ENCODE measurements at places on chromosomes 6 and 20. TPM values are rescaled to one million over a fixed set of nuclear protein-coding genes. Genes with fewer than 3 reads are reported as not detected.

DNA sequence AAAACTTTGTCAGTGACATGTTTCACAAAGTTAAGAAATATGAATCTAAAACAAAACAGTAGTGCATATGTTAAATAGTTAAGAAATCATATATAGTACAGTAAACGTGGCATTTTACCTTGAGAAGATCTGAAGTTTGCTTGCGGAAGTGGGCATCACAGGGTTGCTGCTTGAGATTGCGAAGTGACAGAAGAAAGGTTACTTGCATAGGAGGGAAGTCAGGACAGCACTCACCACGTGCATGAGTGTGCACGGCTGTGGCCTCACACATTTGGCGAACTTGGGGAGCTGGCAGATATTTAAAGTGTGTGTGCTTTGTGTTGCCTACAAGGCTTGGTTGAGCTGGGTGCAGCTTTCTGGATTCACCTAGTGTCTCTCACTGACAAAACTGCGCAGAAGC is 431.5 kb upstream of the ARID1B start:
- no peak overlapping the region for H3K4me3 ChIP-seq
- no peaks in the 10 kb centered on the region for H3K36me3 ChIP-seq
- DNase-seq, result no peak
- no peaks in the 10 kb centered on the region for H3K27me3 ChIP-seq

DNA sequence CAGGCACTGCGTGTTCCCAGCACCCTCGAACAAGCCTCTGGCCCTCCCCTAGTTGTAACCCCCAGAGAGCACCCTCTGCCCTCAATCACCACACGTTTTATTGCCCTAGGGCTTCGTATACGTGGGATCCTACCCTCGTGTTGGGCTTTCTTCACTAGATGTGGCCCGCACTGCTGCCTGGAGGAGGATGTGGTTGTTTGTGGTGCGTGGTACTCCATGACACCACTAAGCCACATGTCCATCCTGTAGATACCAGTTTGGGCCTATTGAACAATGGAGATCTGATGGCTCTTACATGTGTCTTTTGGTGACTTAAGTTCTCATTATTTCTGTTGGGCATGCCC is 17.0 kb downstream of the SLC2A4RG start:
- H3K36me3 ChIP-seq, result no peaks in the 10 kb centered on the region
- peaks cover 9% of the 10 kb centered on the region for H3K27me3 ChIP-seq
- H3K4me3 ChIP-seq, result no peak overlapping the region
- no peak overlapping the region for H3K27ac ChIP-seq
- H3K4me1 ChIP-seq, result peaks cover 10% of the 10 kb centered on the region

WFDC12 gene
- not detected for total RNA-seq

GRCh38 chr6:47262231-47262630 is 47.5 kb downstream of the TNFRSF21 start:
- no peaks in the 10 kb centered on the region for H3K4me1 ChIP-seq
- H3K27me3 ChIP-seq, result peaks cover 3% of the 10 kb centered on the region
- no peak overlapping the region for H3K4me3 ChIP-seq

TMEM181 gene
- 17.7 TPM for total RNA-seq

SPATS1 gene
- not detected for total RNA-seq

GRCh38 chr20:54267483-54268003 is 59.7 kb downstream of the PFDN4 start:
- no peak for DNase-seq
- H3K4me1 ChIP-seq, result no peaks in the 10 kb centered on the region
- H3K27me3 ChIP-seq, result no peaks in the 10 kb centered on the region
- H3K4me3 ChIP-seq, result no peak overlapping the region
- H3K36me3 ChIP-seq, result no peaks in the 10 kb centered on the region
- no peak overlapping the region for H3K27ac ChIP-seq

GRCh38 chr6:84882768-84883766 is 118.7 kb upstream of the TBX18 start:
- DNase-seq, result no peak
- H3K27ac ChIP-seq, result no peak overlapping the region
- no peaks in the 10 kb centered on the region for H3K27me3 ChIP-seq
- H3K4me3 ChIP-seq, result no peak overlapping the region
- H3K4me1 ChIP-seq, result no peaks in the 10 kb centered on the region

GRCh38 chr6:37126961-37127616 is 42.9 kb upstream of the PIM1 start:
- H3K27ac ChIP-seq, result no peak overlapping the region
- H3K4me1 ChIP-seq, result peaks cover 14% of the 10 kb centered on the region
- H3K36me3 ChIP-seq, result no peaks in the 10 kb centered on the region
- no peak overlapping the region for H3K4me3 ChIP-seq

DNA sequence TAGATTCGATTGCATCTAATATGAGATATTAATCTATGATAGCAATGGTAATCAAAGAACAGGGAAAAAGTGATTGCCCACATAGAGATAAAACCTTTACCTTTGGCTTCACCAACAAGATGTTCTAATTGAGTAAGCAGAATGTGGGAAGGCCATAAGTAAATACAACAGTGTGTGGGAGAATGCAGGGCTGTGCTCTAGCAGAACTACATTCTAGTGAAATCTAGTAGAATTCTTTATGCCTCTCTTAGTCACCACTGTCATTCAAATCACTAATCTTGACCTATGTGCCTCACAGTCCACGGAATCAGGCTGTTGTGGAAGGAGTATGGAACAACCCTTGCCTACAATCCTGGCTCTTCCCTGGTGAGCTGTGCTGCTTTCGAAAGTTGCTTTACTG is 30.4 kb upstream of the MCM9 start:
- no peaks in the 10 kb centered on the region for H3K27me3 ChIP-seq
- no peak overlapping the region for H3K4me3 ChIP-seq
- no peak overlapping the region for H3K27ac ChIP-seq
- peaks cover 4% of the 10 kb centered on the region for H3K4me1 ChIP-seq
- peaks cover 2% of the 10 kb centered on the region for H3K36me3 ChIP-seq

GRCh38 chr6:112470950-112471349 is 123.8 kb downstream of the RFPL4B start:
- no peaks in the 10 kb centered on the region for H3K4me1 ChIP-seq
- H3K27me3 ChIP-seq, result no peaks in the 10 kb centered on the region
- no peak overlapping the region for H3K27ac ChIP-seq
- no peak for DNase-seq

SLC26A8 gene
- not detected for total RNA-seq

SLC17A1 gene
- total RNA-seq, result not detected

DNA sequence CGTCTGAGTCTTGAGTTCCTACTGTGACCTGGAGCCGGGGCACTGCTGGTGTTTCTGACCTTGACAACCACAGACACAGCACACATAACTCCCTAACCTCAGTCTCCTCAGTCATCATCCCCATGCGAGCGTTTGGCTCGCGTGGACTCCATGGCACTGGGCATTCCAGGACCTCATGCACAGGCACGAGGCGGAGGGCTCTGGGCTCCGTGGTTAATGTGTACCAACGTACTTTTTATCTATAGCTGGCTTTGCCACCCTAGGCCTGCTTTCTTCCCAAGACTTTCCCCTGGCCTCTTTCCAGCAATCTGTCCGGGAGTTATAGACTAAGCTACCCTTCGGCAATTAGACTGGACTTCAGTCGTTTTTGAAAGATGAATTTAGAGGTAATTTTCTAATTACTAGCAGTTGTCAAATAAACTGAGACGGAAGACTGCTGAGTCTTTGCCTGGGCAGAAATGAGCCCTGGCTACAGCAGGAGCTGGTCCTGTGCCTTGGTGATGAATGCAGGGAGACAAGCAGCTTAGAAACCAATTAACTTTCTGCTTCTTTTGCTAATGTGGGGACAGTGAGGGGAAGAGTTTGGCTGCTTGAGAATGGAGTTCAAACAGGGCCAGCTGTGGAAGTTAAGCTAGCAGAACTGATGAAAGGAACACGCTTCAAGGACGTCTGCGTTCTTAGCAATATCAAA is 16.1 kb upstream of the CTCFL start:
- H3K27ac ChIP-seq, result no peak overlapping the region
- no peaks in the 10 kb centered on the region for H3K4me1 ChIP-seq
- H3K4me3 ChIP-seq, result no peak overlapping the region
- H3K36me3 ChIP-seq, result no peaks in the 10 kb centered on the region
- H3K27me3 ChIP-seq, result peaks cover 30% of the 10 kb centered on the region
- DNase-seq, result no peak

DNA sequence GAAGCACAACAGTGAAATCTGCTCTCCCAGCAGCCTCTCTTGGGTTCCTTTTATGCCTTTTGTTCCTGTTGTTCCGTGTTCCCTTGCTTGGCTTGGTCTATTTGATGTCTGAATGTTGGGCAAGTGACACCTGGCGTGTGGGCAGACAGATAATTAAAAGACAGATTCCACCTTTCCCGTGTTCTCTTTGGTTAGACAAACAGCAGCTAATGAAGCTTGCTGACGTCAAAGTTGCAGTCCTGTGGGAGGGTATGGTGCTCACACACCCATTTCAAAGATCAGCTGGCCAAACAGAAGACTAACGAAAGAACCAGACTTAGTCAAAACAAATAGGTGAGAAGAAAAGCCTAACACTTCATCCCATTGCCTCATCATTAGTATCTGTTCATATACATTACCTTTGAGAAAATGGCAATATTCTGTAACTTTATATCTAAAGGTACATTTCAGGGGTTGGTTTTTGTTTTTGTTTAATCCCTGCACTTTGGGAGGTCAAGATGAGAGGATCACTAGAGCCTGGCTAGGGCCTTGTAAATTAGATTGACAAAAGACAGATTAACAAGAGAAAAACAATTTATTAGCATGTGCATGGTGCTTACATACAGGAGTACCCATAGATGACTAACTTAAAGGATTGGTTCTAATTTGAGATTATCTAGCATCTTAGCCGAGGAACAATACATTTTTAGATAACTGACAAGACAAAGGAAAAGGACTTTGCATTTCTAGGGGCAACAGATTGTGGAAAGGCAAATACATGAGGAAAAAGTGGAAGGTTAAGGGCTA is 48.9 kb upstream of the TNFRSF21 start:
- H3K4me1 ChIP-seq, result no peaks in the 10 kb centered on the region
- DNase-seq, result no peak
- H3K36me3 ChIP-seq, result no peaks in the 10 kb centered on the region
- peaks cover 5% of the 10 kb centered on the region for H3K27me3 ChIP-seq
- H3K4me3 ChIP-seq, result no peak overlapping the region
- no peak overlapping the region for H3K27ac ChIP-seq

PNRC1 gene
- 47.6 TPM for total RNA-seq

Measured in activated T-helper 1 cell treated with anti-CD3 and anti-CD28 coated beads, Interleukin-12 subunit alpha, Interleukin-12 subunit beta, Interleukin-2, Interleukin-4 antibody, amounts not matched to agents 30 ng/mL and 10 ng/mL and 1 ng/mL, durations not matched to agents 14 hours and 24 hours and 36 hours (primary cell).